Liver (tissue), 10 donors: ENCODE measurements at places on chromosomes 4 and X. TPM values are rescaled to one million over a fixed set of nuclear protein-coding genes. Genes with fewer than 3 reads are reported as not detected.

DNA sequence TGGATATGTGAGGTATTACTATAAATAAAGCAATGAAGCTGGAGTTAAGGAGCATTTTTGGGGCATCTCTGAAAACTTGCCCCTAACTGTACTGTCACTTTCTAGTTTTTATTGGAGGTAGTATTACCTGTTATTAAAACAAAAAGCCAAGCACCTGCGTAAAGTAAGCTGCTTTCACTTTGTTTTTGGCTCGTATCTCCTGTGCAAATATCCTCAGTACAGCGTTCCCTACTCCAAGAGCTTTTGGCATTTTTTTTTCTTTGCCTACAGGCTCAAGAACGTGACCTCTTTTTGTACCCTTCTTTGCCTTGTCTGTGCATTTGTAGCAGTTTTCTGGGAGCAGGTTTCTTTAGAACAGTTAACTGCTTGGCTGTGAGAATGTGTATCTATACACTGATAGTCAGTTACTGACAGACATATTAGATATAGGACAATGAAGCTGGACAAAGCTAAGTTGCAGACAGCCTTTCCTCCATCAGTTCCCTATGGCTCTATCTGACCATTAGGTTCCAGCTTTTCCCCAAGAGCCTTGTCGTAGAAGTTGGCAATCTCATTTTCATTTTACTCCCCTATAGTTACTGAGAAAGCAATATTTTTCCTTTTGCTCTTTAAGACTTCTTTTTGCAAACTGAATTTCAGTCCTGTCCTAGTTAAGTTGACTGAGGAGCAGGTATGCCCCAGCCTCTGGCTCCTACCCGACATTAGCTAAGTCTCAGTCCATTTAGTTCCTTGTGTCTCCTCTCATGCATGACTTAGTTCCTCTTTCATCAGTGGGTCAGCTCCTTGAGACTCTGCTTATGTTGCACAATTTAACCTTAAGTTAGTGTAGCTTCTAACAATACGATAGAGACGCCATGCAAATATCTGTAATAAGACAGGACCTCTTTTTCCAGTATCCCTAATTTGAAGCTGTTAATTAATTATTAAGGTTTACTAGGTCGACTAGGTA, 71.5 kb upstream of the HPRT1 start:
- H3K27ac ChIP-seq: no peak overlapping the region
- H3K36me3 ChIP-seq: peaks cover 2% of the 10 kb centered on the region
- no peak for DNase-seq
- no peaks in the 10 kb centered on the region for H3K4me1 ChIP-seq

- H3K36me3 ChIP-seq: no peaks in the 10 kb centered on the region
- no peak overlapping the region for H3K4me3 ChIP-seq
- DNase-seq: peak; percentile 82
- no peak overlapping the region for H3K27ac ChIP-seq
- H3K4me1 ChIP-seq: peaks cover 9% of the 10 kb centered on the region
Observed at GRCh38 chrX:39152106-39152649, 350.9 kb downstream of the MID1IP1 start.

DNA sequence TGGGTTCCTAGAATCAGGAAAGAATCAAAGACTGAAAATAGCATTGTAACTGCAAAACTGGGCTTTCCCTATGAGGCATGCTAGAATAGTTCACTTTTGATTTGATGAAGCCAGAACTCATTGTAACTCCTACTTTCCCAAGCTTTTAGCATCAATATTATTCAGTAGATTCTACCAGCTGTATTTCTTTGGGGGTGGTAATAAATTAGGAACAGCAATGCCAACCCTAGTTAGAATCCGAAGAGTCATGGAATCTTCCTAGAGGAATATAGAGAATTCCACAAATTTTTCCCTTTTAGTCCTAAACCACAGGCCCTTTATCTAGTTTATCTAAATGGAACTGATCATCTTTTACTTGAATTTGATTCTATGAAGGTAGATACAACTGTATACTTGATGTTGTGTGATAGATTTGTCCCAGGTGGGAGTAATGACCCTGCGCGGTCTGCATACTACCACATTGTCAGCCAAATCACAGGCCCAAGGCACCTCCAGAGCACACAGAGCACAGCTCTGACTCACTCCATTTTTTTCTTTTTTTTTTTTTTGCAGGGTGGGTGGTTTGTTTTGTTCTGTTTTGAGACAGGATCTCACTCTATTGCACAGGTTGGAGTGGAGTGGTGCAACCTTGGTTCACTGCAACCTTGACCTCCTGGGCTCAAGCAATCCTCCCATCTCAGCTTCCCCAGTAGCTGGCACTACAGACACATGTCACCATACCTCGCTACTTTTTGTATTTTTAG, 66.6 kb downstream of the EDNRA start:
- no peaks in the 10 kb centered on the region for H3K27me3 ChIP-seq
- no peak overlapping the region for H3K4me3 ChIP-seq
- H3K36me3 ChIP-seq: no peaks in the 10 kb centered on the region
- no peak overlapping the region for H3K27ac ChIP-seq
- H3K4me1 ChIP-seq: no peaks in the 10 kb centered on the region

DNA sequence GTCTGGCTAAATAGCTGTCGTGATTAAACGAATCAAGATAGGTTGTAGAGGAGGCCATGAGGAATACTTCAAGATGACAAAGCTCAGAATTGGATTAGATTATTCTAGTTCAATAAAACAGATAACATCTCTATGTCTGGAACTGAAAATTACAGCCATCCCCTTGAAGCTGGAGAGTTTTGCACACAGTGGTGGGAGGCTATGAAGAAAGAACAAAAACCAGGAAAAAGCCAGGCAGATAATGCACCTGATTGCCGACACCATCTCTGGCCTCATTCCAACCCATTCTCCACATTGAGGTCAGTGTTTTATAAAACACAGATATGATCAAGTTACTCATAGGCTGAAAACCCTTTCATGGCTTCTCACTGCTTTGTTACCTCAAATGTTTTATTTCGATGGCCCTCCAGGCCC, 188.3 kb downstream of the RASL11B start:
- no peak overlapping the region for H3K4me3 ChIP-seq
- no peaks in the 10 kb centered on the region for H3K36me3 ChIP-seq
- H3K4me1 ChIP-seq: no peaks in the 10 kb centered on the region
- no peak for DNase-seq
- H3K27me3 ChIP-seq: no peaks in the 10 kb centered on the region

DNA sequence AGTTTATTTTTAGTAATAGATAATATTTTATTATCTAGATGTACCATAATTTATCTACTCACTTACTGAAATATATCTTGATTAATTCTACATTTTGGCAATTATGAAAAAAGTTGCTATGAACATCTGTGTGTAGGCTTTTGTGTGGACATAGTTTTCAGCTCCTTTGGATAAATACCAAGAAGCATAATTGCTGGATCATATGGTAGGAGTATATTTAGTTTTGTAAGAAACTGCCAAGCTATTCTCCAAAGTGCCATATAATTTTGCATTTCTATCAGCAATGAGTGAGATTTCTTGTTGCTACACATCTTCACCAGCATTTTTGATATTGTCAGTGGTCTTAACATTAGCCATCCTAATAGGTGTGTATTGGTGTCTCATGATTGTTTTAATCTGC, 882.6 kb upstream of the GRIA3 start:
- no peaks in the 10 kb centered on the region for H3K36me3 ChIP-seq
- H3K4me3 ChIP-seq: no peak overlapping the region
- no peaks in the 10 kb centered on the region for H3K27me3 ChIP-seq
- H3K4me1 ChIP-seq: no peaks in the 10 kb centered on the region
- H3K27ac ChIP-seq: no peak overlapping the region
- DNase-seq: no peak

GRCh38 chr4:145935253-145936141, 3.1 kb downstream of the ZNF827 start:
- peak overlapping the region; percentile 76 for H3K4me3 ChIP-seq
- no peaks in the 10 kb centered on the region for H3K27me3 ChIP-seq
- peaks cover 4% of the 10 kb centered on the region for H3K4me1 ChIP-seq
- H3K36me3 ChIP-seq: no peaks in the 10 kb centered on the region

DNA sequence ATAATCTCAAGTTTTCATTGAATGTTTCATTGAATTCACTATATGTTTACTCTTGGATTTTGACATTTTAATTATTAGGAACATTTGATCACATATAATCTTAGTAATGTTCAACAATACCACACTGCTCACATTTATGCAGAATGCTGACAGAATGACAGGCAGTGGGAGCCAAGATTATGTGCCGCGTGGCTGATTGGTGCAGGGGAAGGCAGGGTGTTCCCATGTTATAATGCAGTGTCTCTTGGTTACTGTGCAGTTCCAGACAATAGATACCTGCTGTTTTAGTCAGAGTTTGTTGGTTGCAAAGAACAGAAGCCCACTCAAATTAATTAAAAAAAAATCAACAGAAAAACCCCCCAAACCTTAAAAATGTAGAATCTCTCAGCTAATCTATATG, 33.0 kb downstream of the FHIP1A start:
- H3K27ac ChIP-seq: no peak overlapping the region
- no peaks in the 10 kb centered on the region for H3K36me3 ChIP-seq
- no peaks in the 10 kb centered on the region for H3K27me3 ChIP-seq
- no peak overlapping the region for H3K4me3 ChIP-seq
- no peaks in the 10 kb centered on the region for H3K4me1 ChIP-seq

GRCh38 chr4:140358281-140358680, 15.2 kb upstream of the SCOC start:
- no peak overlapping the region for H3K4me3 ChIP-seq
- DNase-seq: no peak
- no peaks in the 10 kb centered on the region for H3K36me3 ChIP-seq
- no peak overlapping the region for H3K27ac ChIP-seq
- H3K4me1 ChIP-seq: no peaks in the 10 kb centered on the region

- H3K27ac ChIP-seq: no peak within 1 kb of the TSS
- DNase-seq: no peak
- H3K4me1 ChIP-seq: peaks cover 3% of the 10 kb centered on the region
- no peak within 1 kb of the TSS for H3K4me3 ChIP-seq
- H3K36me3 ChIP-seq: peaks cover 8% of the 10 kb centered on the region
- no peaks in the 10 kb centered on the region for H3K27me3 ChIP-seq
Observed at GRCh38 chrX:48971249-48972219, at the start of gene KCND1. Gene KCND1, minus strand, starts transcription at chrX:48971844. Its CDS starts 1,573 bp downstream, at chrX:48970271.

DNA sequence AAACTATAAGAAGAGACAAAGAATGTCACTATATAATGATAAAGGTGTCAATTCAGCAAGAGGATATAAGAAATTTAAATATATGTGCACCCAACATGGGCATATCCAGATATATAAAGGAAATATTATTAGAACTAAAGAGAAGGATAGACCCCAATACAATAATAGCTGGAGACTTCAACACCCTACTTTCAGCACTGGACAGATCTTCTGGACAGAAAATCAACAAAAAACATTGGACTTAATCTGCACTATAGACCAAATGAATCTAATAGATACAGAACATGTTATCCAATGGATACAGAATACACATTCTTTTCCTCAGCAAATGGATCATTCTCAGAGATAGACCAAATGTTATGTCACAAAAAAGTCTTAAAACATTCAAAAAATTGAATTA, 327.7 kb downstream of the PPP1R2C start:
- H3K4me1 ChIP-seq: no peaks in the 10 kb centered on the region
- H3K4me3 ChIP-seq: no peak overlapping the region
- no peak for DNase-seq
- no peak overlapping the region for H3K27ac ChIP-seq

GRCh38 chr4:102518703-102519131, 17.6 kb downstream of the NFKB1 start:
- H3K36me3 ChIP-seq: no peaks in the 10 kb centered on the region
- no peak overlapping the region for H3K4me3 ChIP-seq
- no peaks in the 10 kb centered on the region for H3K27me3 ChIP-seq

DNA sequence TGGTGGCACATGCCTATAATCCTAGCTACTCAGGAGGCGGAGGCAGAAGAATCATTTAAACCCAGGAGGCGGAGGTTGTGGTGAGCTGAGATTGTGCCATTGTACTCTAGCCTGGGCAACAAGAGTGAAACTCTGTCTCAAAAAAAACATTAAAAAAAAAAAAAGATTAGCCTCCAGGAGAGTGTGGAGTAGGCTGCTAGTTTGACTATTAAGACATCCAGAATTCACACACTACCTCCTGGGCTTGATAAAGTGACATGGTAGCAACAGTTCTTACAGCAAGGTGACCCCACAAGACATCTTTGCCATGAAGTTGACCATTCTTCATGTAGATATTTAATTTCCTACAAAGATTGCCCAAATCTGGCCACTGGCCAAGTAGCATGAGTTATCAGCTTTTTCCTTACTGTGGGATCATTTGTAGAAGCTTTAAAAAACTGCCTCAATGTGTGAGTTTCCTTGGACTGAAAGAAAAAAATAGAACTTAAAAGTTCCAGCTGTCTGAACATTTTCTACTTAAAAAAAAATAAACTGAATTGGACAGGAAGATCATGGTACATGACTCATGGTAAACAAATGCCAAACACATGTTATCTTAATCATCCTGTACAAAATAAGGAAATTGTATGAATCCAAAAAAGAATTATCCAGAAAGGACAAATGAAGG, 35.3 kb upstream of the SPRY1 start:
- H3K36me3 ChIP-seq: no peaks in the 10 kb centered on the region
- H3K27ac ChIP-seq: no peak overlapping the region
- H3K27me3 ChIP-seq: no peaks in the 10 kb centered on the region

DNA sequence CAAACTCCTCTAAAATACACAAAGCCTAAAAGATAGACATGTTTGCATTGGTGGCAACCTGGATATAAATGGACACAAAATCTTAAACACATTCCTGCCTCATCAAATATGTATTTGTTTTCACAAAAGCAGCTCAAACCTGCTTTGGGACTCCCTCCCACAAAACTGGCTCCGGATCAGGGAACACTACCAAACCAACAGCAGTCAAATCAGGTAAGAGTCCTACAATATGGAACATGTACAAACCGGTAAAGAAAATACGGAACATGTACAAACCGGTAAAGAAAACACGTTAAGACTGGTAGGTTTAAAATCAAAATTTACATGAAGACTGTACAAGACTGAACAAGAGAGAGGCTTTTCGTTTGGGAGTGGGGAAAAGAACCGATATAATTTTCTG, 4.3 kb downstream of the AMTN start:
- DNase-seq: no peak
- no peaks in the 10 kb centered on the region for H3K4me1 ChIP-seq
- H3K36me3 ChIP-seq: no peaks in the 10 kb centered on the region
- H3K27ac ChIP-seq: no peak overlapping the region
- H3K4me3 ChIP-seq: no peak overlapping the region

DNA sequence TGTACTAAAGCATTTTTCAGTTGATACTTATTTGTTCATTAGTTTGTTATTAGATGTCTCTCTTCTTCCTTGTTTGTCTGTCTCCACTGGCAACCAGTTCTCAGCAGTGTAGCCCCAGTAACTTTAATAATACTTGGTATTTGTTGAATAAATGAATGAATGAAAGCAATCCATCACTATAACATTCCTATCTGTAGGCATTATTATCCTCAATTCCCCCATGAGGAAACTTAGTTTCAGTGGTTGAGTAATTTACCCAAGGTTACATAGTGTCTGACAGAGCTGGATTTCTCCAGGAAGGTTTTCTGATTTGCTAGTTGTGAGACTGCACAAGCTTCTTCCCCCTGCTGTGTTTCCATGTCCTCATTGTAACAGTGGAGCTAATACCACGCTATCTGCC, 27.8 kb upstream of the MAOB start:
- no peaks in the 10 kb centered on the region for H3K27me3 ChIP-seq
- no peaks in the 10 kb centered on the region for H3K36me3 ChIP-seq
- H3K27ac ChIP-seq: no peak overlapping the region

- H3K4me1 ChIP-seq: peaks cover 49% of the 10 kb centered on the region
- no peak for DNase-seq
- H3K27me3 ChIP-seq: no peaks in the 10 kb centered on the region
- H3K4me3 ChIP-seq: no peak overlapping the region
- peak overlapping the region; percentile 99 for H3K27ac ChIP-seq
Observed at GRCh38 chrX:9604908-9605306, 140.0 kb downstream of the TBL1X start.

The UGT2B7 gene
- polyA plus RNA-seq: 143 TPM

The USP26 gene
- polyA plus RNA-seq: not detected

The CWH43 gene
- 0.10 TPM for polyA plus RNA-seq
